Stimulated activated CD4-positive, alpha-beta T cell treated with anti-CD3 and anti-CD28 coated beads, Interleukin-1b, Interleukin-23, amount 100 ng/mL, for 1 hour (primary cell): ENCODE measurements at places on chromosomes 5 and 9.

DNA sequence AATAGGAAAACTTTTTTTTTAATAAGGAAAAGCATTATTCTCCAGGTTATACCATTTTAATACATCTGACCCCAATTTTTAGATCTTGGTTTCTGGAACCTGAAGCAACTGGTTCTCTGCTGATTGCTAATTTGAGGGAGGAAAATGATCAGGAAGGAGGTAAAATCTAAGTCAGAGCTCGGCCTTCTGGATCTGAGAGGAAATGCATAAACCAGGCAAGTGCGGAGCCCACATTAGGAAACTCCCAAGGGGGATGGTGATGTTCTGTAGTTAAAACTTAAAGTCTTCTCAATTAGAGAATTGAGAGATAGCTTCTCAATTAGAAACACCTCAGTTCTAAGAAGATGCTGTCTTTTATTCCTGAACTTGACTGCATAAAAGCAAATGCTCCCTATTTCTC lies 113.5 kb downstream of the TSSK1B start:
- DNase-seq = no peak

DNA sequence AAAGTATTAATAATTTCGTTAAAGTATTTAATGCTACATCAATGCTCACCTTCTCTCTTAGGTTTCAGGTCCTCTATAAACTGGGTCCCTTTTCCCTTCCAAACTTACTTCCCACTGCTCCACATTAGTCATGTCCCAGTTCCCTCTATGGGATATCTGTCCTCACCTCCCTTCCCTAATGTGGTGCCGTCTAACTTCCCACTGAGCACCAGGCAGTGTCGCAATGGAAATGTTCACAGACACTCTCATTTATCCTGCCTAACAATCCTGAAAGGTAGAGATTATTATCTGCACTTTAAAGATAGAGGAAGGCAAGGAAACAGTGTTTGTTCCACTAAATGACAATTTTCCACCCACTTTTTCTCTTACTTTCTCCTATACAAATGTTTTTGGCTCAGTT lies 329.7 kb downstream of the CWC27 start:
- DNase-seq = no peak

DNA sequence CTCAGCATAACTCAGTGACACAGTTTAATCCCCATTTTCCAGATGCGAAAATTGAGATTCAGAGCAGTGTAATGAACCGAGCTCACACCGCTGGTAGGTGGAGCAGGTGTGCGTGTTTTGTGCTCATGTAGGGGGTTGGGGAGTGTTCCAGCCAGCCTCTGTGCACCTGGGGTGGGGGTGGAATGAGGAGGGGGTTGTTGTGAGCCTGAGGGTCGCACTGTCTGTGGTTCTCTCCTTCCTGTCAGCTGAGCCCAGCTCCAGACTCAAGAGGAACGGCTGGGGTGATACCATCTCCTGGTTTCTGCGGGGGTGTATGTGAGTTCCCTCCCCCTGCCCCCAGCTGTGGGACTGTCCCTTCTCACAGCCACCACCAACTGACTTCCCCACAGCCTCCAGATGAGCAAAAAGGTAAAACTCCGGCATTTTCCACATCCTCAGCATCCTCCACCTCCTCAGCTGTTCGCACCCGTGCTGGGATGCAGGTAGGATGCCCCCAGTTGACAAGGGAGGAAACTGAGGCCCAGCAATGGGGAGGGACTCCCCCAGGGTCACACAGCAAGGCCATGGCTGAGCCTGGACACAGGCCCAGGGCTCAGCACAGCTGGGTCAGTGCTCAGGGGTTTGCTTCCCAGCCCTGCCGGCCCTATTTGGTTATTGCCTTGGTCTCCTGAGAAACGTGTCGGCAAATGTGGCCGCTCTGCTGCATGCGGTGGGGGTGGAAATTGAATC lies 2.1 kb downstream of the SH2D3C start:
- DNase-seq = peak; percentile 60

DNA sequence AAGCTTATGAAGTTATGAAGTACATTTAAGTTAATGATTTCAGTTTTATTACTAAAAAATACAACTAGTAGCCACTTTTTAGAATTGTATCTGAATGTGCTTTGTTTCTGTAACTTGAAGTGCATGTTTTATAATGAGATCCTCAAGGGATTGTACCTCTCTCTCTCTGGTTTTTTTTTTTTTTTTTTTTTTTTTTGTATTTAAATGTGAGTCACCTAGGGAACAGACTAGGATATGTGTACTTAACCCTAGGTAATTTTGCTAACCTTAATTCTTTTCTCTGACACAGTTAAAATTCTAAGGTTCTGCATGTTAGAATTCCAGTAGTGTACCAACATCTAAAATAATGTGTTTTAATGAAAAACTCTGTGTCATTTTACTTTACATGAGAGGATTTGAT lies 59.5 kb downstream of the CDC42SE2 start:
- no peak for DNase-seq

- DNase-seq = no peak
Observed at GRCh38 chr9:6552033-6552432, 93.5 kb downstream of the GLDC start.

DNA sequence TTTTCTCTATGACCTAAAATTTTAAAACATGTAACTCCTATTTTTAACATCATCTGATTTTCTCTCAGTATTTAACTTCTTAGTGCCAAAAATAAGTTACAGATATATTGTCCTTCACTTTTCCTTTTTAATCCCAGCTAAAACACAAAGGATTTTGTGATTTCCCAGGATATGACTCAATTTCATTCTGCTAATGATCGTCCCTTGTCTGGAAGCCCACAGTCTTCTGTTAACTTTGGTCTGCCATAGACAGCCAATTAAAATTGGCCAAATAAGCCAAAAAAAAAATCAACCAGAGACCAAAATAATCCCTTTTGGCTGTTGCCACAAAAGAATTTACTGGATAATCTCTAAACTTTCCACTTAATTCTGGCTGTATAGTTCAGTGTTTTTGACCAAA lies 124.5 kb upstream of the FST start:
- no peak for DNase-seq

- no peak for DNase-seq
Observed at GRCh38 chr5:31937226-31937625, 236.9 kb downstream of the GOLPH3 start.

- no peak for DNase-seq
Observed at GRCh38 chr5:163880302-163880701, 374.9 kb downstream of the MAT2B start.

- no peak for DNase-seq
Observed at GRCh38 chr5:123171259-123171658, 82.2 kb downstream of the PRDM6 start.

- no peak for DNase-seq
Observed at GRCh38 chr5:154590093-154590724, 112.2 kb upstream of the HAND1 start.

DNA sequence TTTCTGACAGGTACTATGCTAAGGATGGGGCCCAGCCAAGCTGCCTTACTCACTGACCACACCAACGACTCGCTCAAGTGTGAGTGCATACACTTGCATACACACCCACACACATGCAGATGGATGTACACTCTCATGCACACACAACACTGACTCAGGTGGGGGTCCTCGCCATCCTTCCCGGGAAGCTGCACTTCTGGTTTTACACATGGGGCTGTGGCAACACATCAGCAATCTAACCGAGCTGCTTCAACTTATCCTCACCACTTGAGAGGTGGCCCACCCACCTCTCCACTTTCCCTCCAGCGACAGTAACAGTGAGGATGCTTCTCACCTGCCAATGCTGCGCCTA lies 67.2 kb upstream of the SLC25A51 start:
- no peak for DNase-seq

- DNase-seq = no peak
Observed at GRCh38 chr5:33475706-33476105, 34.9 kb downstream of the TARS1 start.

DNA sequence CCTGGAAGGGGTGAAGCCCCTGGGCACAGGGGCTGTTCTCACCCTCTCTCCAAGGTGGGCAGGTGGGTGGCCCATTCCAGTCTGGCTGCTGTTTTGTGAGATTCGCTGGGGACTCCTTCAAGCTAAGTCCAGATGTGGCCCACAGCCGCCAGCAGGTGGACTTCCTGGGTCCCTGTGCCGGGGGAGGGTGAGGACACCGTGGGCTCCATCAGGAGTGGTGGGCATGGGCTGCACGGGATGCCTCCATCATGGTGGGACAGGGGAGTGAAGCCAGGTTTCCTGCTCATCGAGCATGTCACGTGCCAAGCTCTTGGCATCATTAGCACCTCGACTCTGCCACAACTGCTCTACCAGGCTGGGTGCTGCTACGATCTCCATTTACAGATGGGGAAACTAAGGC lies 1.8 kb downstream of the NCS1 start:
- no peak for DNase-seq

- DNase-seq = no peak
Observed at GRCh38 chr5:106522296-106522695, 1148.4 kb downstream of the EFNA5 start.

DNA sequence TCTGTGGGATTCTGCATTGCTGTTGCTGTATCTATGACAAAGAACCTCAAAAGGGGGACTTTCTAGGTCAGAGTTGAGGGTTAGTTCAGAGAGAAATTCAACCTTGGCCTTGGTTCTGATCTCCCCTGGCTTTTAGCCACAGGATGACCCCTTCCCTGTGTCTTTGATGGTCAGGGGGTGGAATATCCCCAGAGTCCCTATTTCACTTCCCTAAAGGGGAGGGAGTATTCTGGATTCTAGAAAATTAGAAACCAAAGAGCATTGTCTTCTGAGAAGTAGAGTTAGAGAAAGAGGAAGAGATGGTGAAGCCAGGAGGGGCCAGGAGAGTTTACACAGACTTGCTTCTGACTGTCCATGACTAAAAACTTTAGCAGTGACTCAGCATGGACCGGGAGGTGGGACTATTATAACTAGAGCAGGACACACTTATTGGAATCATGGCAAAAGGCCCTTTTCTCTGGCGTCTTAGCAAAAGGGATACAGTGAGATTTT lies 56.2 kb upstream of the LPAR1 start:
- DNase-seq = no peak

GRCh38 chr9:71955300-71955915 lies 44.0 kb downstream of the C9orf85 start:
- no peak for DNase-seq

DNA sequence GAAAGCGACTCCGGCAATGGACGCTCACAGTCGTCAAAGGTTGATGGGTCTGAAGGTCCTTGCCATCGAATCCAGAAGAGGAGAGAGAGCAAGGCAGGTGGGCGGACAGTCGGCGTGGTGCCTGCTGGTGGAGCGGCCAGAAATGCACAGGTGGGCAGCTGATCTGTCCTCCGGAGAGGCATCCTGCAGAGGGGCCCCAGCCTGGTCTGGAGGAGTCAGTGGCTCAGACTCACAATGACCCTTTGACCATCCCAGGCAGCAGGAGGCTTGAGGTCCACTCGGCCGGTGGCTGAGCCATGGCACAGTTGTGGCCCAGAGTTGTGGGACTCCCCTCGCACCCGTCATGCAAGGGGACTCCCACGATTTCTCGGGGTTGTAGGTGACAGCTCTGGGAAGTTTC lies 34.4 kb upstream of the FCN2 start:
- no peak for DNase-seq

- DNase-seq = no peak
Observed at GRCh38 chr5:168002116-168002515, 289.3 kb upstream of the WWC1 start.

- no peak for DNase-seq
Observed at GRCh38 chr5:39411061-39411460, 13.7 kb downstream of the DAB2 start.

DNA sequence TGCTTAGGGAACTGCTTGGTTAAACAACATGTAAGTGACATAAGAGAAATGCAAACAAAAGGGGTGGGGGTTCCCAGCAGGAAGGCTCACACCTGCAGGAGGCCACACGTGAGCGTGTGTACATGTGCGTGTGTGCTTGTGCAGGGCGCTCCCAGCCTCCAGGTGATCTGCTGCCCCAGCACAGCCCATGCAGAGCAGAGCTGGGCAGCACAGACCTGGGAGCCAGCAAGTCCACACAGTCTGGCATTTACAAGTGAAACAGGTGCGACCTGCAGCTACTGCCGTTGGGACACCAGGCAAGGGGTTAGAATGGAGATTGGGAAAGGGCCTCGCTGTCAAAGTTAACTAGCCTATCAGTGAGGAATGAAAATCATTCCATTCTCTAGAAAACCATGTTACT lies 41.8 kb downstream of the GRAMD2B start:
- DNase-seq = no peak

GRCh38 chr5:166724284-166724683 lies 1567.2 kb upstream of the WWC1 start:
- DNase-seq = no peak

GRCh38 chr5:43837996-43838395 lies 235.0 kb downstream of the NNT start:
- DNase-seq = no peak

- DNase-seq = no peak
Observed at GRCh38 chr5:171415115-171415730, 4.2 kb upstream of the FGF18 start.

GRCh38 chr5:120014535-120014934 lies 385.2 kb downstream of the FAM170A start:
- DNase-seq = no peak

DNA sequence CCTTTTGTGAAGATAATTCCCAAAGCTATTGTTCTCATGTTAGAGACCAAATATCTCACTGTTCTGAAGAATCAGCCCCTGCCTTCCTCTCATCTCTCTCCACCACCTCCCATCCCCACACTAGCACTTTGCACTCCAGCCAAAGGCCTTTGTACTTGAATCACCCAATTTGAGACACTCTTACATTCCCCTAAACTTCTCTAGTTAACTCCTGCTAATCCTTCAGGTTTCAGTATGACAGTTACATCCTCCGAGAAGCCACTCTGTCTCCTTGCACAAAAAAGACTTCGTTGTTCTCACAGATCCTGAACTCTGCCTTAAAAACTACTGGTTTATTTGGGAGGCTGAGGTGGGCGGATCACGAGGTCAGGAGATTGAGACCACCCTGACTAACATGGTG lies 227.5 kb downstream of the PIK3R1 start:
- DNase-seq = no peak

DNA sequence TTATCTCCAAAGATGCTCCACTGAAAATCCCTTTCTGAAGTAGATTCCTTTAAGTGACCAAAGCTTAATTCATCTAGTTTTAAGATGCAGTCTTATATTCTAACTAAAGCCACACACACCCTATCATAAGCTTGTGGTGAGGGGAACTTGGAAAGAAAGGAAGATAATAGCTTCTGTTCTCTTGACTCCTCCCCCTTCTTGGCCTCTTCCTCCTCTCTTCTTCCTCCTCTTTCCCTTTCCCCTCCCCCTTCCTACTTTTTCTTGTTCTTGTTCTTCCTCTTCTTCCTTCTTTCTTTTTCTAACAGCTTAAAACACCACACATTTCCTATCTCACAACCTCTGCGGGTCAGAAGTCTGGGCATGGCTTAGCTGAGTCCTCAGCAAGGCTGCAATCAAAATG lies 23.5 kb downstream of the IL7R start:
- DNase-seq = no peak

DNA sequence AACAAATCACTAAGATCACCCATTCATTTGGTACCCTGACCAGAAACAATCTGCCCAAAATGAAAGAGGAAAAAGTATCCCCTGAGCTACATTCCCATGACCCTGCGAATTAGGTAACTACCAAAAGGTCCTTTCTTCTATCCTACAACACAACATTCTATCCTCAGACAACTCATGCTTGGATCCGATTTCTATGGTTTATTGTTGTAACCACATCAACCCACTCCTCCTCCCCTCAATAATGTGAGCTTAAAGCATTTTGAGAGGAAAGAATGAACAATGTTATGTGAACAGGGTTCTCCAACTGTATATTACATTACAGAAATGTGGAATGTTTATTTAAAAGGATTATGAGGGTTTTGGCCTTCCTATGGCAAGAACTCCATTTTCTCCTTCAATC lies 4.0 kb downstream of the SLC35D2 start:
- no peak for DNase-seq
